ENCODE measurements at places on chromosomes 13 and 19.
A peak's percentile ranks its signal among the peaks of the same experiment; 100 is the strongest.

- DNase-seq = no peak
Measured at GRCh38 chr19:33257828-33258227, 32.2 kb upstream of the SLC7A10 start.

DNA sequence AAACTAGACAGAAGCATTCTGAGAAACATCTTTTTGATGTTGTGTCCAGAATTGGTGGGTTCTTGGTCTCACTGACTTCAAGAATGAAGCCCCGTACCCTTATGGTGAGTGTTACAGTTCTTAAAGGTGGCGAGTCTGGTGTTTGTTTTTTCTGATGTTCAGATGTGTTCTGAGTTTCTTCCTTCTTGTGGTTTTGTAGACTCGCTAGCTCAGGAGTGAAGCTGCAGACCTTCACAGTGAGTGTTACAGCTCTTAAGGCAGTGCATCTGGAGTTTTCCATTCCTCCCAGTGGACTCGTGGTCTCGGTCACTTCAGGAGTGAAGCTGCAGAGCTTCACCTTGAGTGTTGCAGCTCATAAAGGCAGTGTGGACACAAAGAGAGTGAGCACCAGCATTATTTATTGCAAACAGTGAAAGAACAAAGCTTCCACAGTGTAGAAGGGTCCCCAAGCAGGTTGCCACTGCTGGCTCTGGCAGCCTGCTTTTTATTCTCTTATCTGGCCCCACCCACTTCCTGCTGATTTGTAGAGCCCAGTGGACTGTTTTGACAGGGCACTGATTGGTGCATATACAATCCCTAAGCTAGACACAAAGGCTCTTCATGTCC lies 1820.8 kb downstream of the UQCRFS1 start:
- no peak for DNase-seq

GRCh38 chr19:45498411-45499195 lies at the start of gene PPM1N:
PPM1N (plus strand) TSS chr19:45498443; CDS start chr19:45498473, 30 bp downstream.
- DNase-seq = no peak

GRCh38 chr19:1213391-1214286 lies 8.1 kb downstream of the STK11 start:
- DNase-seq = peak; percentile 96

DNA sequence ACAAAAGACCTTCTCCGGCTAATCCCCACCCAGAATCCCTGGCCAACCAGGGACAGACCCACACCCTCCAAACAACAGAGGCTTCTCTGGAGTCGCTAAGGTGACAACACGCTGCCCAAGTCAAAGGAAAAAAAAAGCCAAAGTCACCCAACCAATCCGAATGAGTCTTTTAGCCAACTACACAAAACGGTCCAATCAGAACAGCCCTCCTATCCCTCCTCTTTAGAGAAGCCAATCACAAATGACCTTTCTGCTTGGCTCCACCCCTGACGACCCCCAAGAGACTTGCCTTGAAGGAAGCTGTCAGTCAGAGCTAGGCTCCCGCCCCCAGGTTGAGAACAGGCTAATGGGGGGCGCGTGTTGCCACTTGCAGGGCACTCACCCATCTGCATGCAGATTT lies 6.6 kb upstream of the FBXW9 start:
- peak; percentile 11 for DNase-seq

All from inflammatory macrophage treated with lipopolysaccharide for 4 hours (primary cell).